ENCODE measurements at places on chromosomes 12 and 14. TPM values are rescaled to one million over a fixed set of nuclear protein-coding genes. Genes with fewer than 3 reads are reported as not detected.

HOXC9 gene
- not detected for total RNA-seq

RTL1 gene
- total RNA-seq, result not detected

PTPRQ gene
- 2.3 TPM for total RNA-seq

SPATA7 gene
- 11.9 TPM for total RNA-seq

KRT6C gene
- not detected for total RNA-seq

DHH gene
- total RNA-seq, result 2.4 TPM

ANO4 gene
- total RNA-seq, result not detected

KLRC1 gene
- not detected for total RNA-seq

DNA sequence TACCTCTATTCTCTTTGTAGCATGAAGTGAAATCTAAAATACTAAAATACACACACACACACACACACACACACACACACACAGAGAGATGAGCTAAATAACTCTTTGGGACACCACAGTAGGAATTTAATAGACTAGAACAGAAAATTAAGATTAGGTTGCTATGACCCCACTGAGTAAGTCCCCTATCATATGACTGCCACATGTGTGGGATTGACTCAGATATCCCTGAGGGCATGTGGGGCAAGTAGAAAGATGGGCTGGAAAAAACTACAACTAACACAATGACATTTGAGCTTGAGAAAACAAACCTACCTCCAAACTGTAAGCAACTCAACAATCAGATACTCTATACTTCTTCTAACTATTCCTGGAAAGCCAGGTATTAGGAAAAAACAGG, 27.0 kb downstream of the SLC25A21 start:
- DNase-seq, result no peak

DNA sequence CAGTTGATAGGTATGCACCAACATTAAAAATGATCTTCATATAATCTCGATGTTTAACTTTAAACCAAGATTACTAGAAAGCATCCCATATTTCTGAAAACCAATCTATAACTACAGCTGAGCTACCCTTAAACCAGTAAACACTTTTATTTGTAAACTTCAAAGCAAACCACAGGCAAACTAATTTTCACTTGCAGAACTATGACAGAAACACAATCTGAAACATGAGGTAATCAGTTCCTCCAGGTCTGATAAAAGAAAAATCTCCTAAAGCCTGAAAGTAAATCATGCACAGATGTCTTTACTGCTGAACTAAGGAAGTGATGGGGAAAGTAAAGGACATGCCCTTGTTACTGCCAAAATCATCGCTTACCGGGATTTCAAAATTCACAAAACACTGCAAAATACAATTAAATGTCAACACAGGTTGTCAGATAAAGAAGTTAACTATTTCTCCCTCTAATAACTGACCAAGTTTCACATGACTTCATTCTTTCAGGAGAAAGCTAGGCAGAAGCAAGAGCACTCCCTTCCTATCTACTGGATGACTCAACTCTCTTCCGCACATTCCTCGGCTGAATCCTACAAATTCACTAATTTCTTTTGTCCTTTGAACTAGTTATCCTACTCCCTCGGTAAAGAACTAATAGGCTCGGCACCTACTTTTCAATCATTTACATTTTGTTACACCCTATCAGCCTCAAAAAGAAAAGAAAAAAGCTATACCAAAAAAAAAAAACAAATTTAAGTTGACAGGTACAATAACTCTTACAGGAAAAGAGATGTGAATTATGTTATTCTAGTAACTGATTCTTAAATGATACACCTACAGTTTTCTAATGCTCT, 1.4 kb downstream of the EEA1 start:
- DNase-seq, result no peak

DNA sequence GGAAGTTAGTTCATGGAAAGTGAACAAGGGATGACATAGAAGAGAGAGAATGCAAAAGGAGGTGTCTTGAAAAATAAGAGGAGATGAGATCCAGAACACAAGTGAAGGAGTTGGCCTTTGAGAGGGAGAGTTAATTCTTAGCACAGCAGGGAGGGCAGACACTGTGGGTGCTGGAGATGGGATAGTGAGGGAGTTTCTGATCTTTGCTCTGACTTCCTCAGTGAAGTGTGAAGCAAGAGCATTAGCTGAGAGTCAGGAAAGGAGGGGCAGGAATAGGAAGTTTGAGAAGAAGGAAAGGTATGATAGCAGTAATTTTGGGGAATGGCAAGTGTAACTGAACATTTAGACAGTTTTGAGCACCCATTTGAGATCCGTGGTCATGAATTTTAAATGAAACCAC, 75.8 kb upstream of the COCH start:
- no peak for DNase-seq

GRCh38 chr14:101781240-101782061, 19.9 kb downstream of the PPP2R5C start:
- DNase-seq, result no peak

DNA sequence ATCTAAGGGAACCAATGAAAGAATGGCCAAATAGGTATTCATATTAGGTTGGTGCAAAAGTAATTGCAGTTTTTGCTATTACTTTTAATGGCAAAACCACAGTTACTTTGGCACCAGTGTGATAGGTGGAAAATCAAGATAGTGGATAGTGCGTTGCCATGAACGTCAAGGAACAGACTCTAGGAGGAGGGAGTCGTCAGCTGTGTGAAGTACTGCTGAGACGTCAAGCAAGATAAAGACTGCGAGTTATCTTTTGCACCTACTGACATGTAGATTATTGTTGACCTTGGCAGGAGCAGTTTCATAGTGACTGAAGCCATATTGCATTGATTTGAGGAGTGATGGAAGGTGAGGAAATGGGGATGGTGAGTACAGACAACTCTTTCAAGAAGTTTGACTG, 8.3 kb downstream of the YLPM1 start:
- no peak for DNase-seq

GRCh38 chr14:32808644-32809043, 130.0 kb upstream of the NPAS3 start:
- DNase-seq, result no peak

DNA sequence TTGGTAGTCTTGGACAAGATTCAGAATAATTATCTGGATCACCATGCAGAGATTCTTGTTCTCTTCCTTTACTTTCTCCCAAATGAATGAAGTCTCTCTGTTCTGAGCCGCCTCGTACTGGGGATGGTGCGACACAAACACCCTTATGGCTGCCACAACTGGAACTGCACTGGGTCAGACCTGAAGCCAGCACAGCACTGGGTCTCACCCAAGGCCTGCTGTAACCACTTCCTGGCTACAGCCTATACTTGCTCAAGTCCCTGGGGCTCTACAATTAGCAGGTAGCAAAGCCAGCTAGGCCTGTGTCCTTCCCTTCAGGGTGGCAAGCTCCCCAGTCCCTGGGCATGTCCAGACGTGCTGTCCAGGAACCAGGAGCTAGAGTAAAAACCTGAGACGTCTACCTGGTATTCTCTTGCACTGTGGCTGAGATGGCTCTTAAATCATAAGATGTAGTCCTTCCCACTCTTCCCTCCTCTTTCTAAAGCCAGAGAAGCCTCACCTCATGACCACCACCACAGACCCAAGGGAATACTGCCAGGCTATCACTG, 27.6 kb downstream of the IFNG start:
- no peak for DNase-seq

DNA sequence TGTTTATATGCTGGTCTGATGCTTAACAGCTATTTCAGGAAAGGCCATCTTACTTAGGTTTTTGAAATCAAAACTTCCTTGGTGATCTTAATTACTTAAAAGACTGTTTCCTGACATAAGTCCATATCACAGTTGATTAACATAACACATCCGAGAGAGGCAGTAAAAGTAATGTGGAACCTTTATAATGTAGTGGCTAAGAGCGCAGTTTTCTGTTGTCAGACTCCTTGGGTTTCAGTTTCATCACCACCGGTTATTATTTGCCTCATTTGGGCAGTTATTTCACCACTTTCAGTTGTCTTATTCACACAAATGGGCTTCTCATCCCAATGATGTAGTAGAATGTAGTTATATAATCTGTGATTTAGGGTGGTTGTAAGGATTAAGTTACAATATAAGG, 30.9 kb downstream of the TBC1D15 start:
- no peak for DNase-seq

- no peak for DNase-seq
Observed at GRCh38 chr12:50926415-50926814, 25.9 kb upstream of the HIGD1C start.

- DNase-seq, result no peak
Observed at GRCh38 chr12:17652436-17652835, 437.6 kb downstream of the RERGL start.

DNA sequence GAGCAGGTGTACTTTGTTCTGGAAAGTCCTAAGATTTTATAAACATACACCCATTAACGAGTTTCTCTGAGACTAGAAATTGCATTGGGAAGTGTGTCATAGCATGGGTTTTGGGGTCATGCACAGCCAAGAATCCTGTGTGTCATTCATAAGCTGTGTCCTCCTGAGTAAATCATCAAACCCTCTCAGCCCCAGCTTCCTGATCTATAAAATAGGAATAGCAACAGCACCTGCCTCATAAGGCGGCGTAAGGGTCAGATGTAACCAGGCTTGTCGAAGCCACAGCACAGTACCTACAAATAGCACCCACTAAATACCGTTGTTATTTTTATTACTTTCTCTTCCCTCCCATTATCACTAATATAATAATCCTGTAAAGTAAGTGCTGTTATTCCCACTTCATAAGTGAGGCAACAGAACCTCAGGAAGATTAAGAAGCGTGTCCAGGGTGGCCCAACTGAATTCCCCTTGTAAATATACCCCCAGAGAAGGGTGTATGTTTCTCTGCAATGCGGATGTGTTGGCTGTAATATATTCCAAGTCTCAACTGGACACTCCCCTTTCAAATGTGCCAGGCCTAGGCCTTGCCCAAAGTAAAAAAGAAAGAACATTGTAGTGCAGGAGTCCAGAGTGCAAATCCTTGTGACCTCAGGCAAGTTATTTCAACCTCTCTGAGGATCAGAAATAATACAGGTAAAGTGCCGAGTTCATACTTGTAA, 188.3 kb upstream of the BCL2L14 start:
- no peak for DNase-seq

GRCh38 chr14:31142455-31143087, 65.0 kb downstream of the HECTD1 start:
- no peak for DNase-seq

DNA sequence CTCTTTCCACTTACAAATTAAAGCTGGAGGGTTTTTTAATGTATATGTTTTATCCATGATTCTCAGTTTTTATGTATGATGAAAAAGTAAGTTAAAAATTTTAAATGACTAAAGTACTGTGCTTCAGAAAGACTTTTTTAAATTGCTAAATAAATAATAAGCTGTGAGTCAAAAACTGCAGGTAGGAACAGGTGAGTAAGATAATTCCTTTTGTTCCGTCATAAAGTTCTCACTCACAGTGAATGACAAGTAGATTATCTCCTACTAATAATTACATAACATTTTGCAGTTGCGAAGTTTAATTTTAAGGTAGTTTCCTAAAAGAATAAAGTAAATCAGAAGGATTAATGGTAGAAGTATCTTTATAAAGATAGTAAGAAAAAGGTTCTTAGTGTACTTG, 78.0 kb downstream of the PRKCH start:
- no peak for DNase-seq

- no peak for DNase-seq
Observed at GRCh38 chr12:5388581-5389535, 43.0 kb upstream of the NTF3 start.

DNA sequence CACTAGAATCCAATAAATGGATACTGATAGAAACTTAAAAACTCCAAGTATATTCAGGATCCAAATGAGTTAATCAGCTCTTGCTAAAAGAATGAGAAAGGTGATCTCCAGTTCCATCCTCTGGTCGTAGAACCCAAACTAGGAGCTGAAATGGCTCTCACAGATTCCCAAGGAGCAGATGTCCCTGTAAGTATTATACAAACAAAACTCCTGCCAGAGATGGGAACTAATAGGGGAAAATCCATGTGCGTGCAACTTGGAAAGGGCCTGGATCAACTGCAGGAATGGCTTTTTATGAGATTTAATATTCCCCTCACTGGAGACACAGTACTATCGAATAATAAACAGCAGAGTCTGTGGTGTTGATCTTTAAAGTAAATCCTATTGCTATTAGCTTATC, 309.2 kb upstream of the TBX3 start:
- no peak for DNase-seq

DNA sequence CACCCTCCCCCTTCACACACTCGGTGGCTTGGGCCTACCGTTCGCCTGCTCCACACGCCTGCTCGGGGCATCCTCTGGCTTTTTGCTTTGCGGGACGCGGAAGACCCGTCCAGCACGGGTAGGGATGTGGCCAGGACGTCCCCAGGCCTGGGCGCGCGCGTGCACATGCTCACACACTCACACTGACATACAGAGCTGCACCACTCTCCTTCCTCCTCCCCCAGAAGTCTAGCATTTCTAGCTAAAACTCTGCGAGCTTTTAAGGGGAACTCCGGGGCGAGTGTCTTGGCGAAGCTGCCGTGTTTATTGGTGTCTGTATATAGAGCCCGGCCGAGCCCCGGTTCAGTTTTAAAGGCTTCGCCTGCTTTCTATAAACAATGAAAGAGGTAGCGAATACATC, 5.0 kb downstream of the TBX5 start:
- no peak for DNase-seq

DNA sequence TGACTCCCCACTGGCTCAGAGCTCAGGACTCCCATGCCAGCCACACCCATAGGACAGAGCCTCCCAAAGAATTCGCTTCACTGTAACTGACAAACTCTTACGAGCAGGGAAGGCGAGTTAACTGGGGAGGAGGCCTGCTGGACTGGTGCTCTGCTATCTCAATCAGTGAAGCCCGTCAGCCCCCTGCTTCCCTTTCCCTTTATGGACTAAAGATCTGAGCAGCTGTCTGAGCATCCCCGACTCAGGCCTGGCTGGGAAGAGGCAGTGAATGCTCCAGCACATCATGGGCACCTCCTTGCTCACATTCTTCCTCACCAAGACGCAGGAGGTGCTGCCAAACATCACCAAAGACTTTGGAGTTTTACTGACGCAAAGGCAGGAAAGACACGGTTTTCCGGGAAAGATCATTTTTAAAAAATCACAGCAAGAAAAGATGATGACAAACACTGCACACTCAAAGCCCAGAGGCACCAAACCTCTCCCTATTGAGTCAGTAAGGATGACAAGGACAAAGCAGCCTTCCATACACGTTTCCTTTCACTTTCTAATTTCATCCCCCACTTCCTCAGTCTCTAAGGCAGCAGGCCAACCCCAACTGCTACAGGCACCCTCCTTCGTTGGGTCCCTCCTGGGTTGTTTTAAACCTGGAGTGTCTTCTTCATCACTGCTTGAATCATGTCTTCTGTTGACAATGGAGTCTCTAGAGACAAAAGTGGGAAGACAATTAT, 45.0 kb upstream of the P2RX7 start:
- no peak for DNase-seq

DNA sequence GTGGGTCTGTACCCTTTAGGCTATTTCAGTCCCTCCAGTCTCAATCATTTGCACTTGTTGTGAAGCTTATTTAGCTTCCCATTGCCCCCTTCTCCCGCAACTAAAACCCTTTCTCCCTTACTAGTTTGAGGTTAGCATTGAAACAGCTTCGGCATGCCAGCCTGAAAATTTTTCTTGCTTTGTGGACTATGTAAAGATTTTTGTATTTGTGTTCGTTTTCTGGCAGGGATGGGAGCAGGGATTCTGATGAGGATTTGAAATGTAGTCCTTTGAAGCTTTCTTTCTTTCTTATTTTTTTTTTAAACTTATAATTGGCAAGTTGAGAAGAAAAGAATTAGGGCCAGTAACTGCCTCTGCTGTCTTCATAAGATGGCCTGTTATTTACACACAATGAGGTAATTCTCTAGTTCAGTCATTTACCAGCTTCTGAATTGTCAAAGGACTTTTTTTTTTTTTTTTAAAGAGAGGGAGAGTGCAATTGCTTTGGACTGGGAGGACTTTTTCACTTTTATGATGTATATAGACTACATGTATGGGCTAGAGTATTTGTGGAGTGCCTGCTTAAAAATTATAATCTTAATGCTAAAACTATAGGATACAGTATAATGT, 29.0 kb downstream of the PALS1 start:
- DNase-seq, result no peak

Measured in thoracic aorta (tissue), 2 donors.